ENCODE measurements at places on chromosomes 3 and 15. TPM values are rescaled to one million over a fixed set of nuclear protein-coding genes. Genes with fewer than 3 reads are reported as not detected.

TMEM266 gene
- polyA plus RNA-seq, result 13.3 TPM

DNA sequence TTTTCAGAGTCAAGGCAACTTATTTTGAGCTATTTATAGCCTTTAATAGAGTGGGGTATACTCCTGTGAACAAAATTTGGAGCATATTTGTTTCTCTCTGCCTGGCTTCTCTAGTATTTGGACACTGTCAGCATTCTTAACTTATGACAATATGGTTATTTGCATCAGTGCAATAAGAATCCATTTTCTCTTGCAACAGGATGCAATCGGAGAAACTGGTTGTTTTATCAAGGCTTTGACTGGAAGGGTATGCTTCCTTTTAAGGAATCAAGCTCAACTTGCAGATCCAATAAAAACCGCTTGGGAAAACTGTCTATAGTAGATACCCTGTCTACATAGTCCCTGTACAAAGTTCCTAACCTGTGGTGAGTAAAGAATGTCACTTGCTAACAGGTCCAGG is 106.7 kb downstream of the DPH6 start:
- DNase-seq, result no peak

GRCh38 chr3:69309814-69310213 is 76.1 kb downstream of the FRMD4B start:
- no peak for DNase-seq

DNA sequence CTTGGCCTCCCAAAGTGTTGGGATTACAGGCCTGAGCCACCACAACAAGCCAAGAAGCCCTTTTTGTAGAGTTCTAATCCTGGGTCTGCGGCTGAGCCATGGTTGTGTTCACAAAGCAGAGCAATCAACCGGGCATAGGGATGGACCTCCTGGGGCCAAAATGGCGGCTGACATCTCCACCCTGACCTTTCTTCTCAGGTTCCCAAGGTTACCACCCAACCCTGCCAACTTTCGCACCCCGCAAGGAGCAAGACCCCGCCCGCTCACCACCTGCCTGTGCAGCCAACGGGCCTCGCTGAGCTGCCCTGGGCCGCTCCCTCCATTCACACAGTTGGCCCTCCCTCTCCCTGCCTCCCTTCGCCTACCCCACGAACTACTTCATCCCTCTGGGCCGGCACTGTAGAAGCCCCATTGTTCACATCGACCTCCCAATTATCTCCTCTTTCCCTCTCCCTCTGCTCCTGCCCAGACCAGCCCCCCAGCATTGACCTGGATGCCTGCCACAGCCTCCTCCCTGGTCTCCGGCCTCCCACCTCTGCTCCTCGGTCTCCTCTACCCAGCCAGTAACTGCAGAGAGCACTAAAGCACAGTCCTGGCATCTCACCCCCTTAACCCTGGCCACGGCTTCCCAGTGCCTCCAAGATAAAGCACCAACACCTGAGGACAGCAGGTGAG is 62.0 kb upstream of the TFRC start:
- no peak for DNase-seq
